ENCODE measurements at places on chromosomes 3 and 15.

- no peak for DNase-seq
Measured at GRCh38 chr15:98744506-98744905, 96.2 kb downstream of the IGF1R start.

DNA sequence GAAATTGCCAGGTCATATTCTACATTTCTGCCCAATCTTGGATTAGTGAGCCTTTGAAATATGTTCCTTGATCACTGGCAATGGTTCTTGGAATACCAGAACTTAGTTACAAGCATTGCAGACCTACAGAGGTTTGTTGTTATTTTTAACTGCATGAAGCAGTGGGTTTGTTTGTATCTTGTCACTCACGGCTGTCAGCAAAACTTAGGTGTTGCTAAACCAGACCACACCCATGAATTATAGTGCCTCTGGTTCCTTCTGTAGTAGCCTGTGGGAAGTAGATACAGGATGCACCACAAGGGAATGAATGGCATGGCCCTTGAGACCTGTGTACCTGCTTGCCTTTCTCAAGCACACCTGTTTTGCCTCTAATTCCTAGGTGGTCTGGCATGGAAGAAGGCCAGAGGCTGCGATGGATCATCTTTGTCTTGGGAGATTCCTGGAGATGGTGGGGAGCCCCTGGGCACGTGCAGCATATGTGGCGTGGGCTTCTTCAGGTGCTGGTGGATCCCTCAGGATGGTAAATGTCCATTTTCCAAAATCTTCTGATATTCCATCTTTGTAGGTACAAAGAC, 138.8 kb downstream of the SNRPN start:
- no peak for DNase-seq

GRCh38 chr3:129003578-129004112, 2.5 kb downstream of the EFCC1 start:
- peak; percentile 20 for DNase-seq

- no peak for DNase-seq
Measured at GRCh38 chr3:163812006-163812405, 1266.3 kb downstream of the SI start.

DNA sequence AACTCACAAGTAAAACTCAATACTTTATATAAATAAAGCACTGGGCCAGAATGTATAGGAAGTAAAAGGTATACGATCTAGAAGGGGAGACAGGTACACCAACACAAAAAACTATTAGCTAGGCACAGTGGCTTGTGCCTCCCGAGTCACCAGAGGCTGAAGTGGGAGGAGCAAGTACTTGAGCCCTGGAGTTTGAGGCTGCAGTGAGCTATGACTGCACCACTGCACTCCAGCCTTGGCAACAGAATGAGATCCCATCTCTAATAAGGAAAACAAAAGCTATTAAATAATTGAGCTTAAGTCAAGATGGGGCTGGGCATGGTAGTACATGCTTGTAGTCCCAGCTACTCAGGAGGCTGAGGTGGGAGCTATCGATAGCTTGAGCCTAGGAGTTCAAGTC, 17.0 kb downstream of the PIK3CB start:
- DNase-seq, result no peak

- DNase-seq, result no peak
Measured at GRCh38 chr15:71128939-71129562, 13.8 kb downstream of the THSD4 start.

DNA sequence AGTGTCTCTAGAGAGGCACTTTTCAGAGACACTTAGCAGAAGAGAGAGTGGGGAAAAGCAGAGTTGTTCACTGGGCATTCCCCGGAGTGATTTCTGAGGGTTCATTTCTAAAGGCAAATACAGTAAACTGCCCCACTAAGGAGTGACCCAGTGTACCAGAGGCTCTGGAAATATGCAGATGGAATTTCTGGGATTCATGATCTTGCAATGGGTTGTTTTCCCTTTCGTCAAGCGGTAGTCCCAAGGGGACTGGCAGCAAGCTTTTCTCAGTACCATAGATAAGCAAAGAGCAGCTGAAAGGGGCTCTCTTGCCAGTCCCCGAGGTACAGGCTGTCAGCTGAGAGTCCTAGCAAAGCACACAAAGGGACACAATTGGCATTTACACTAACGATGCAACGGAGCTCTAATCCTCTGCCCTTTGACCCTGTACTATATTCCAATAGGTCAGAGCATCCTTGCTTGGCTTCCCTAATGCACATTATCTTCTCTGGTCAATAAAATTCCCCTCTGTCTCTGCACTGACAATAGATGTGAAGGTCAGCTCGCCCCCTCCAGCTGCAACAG, 155.6 kb downstream of the SEMA6D start:
- DNase-seq, result no peak

DNA sequence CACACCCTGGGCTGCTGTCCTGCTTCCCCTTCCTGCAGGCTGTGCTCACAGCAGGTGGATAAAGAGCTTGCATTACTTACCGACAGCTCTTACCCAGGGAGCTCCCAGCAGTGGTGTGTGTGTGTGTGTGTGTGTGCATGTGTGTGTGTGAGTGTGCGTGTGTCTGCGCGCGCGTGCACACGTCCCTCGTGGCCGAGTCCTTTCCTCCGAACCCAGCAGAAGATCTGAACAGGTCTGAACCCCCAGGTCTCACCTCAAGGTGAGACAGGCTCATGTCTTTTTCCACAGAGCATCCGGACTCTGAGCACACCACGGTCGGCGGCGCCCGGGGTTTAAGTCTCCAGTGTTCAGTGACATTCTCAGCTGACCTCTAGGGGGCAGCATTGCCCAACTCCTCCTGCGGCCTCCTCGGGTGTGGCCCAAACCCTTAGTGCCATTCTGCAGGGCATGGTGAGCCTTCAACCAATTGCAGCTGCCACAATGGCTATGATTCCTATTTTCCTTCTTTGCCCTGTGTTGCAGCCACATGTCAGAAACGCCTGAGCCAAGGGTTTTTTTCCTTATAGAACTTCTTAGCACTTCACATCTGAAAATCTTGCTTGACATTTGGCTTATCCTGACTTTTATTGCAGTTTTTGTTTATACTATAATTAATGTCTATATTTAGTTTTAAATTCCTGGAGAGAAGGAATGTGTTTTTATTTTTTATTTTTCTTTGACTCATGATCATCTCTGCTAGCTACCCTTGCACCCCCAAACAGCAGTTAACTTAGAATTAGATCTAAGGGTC, 64.1 kb upstream of the KLHL25 start:
- peak; percentile 55 for DNase-seq

- no peak for DNase-seq
Measured at GRCh38 chr3:153889905-153890334, 231.3 kb upstream of the ARHGEF26 start.

DNA sequence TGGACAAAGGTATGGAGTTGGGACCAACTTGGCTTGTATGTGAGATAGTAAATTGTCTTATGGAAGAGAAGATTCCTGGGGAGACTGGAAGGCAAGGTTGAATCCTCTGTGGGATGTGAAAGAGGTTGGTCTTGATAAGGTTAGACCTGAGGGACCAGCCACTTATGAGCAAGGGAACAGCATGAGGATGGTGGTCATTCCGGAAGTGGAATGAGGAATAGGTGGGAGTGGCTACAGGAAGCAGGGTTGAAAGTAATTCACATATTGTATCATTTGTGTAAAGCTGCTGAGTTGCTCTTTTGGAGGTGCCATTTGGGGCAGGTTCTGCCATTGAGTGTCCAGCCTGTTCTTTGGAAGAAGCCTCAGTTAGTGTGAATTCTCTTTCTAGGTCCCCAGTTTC, 13.2 kb downstream of the USP13 start:
- DNase-seq, result no peak

GRCh38 chr3:61991706-61992105, 381.6 kb downstream of the FEZF2 start:
- no peak for DNase-seq

DNA sequence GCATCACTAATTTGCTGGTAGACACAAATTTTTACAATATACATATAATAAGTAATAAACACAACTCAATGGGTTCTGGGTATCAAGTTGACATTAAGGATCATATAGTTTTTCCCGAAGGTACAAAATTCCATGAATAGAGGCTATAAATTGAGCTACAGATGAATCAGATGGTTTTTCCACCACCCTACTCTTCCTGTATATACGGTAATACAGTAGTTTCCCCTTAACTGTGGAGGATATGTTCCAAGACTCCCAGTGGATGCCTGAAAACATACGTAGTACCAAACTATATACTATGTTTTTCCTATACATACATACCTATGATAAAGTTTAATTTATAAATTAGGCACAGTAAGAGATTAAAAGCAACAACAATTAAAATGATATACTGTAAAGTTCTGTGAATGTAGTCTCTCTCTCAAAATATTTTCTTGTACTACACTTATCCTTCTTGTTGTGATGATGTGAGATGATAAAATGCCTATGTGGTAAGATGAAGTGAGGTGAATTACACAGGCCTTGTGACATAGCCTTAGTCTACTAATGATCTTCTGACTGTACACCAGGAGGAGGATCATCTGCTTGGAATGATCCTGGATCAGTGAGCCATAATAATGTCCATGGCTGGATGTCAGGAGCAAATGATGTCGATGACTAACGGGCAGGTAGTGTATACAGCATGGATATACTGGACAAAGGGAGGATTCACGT, 116.7 kb downstream of the NR1I2 start:
- no peak for DNase-seq

GRCh38 chr3:112093180-112093522, 7.0 kb downstream of the C3orf52 start:
- no peak for DNase-seq

DNA sequence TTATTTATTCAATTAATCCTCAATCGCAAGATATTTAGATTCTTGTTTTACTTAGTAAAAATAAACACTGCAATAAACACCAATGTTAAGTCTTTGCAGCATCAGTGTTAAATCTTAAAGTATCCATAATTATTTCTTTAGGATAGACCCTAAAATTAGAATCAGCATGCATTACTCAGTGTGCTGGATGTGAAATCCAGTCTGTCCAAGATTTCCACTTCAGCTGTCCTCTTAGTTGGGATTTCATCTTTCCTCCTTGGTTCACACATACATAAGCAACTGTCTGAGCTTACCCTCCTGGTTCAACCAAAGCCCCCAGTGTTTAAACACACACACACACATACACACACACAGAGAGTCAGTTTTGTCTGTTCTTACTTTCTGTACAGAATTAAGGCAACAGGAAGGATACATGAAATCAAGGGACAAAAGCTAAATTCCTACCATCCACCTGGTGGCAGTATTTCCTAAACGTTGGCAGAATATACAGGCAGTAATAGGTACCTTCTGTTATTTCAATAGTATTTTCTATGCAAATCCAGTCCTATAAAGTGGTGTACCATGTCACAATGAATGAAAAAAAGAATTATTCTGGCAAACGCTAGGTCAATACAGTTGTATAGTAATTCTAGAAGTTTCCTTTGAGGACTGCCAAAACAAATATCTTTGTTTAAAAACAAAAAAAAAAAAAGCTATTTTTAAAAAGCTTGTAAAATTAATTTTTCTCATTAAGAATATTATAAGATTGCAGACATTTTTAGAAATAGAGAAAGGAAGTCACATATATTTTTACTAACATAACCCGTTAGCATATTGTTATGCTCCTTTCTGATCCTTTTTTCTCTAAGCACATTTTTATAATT, 27.3 kb upstream of the DMXL2 start:
- no peak for DNase-seq

GRCh38 chr3:126208606-126209256, 28.3 kb upstream of the ALDH1L1 start:
- DNase-seq, result no peak

DNA sequence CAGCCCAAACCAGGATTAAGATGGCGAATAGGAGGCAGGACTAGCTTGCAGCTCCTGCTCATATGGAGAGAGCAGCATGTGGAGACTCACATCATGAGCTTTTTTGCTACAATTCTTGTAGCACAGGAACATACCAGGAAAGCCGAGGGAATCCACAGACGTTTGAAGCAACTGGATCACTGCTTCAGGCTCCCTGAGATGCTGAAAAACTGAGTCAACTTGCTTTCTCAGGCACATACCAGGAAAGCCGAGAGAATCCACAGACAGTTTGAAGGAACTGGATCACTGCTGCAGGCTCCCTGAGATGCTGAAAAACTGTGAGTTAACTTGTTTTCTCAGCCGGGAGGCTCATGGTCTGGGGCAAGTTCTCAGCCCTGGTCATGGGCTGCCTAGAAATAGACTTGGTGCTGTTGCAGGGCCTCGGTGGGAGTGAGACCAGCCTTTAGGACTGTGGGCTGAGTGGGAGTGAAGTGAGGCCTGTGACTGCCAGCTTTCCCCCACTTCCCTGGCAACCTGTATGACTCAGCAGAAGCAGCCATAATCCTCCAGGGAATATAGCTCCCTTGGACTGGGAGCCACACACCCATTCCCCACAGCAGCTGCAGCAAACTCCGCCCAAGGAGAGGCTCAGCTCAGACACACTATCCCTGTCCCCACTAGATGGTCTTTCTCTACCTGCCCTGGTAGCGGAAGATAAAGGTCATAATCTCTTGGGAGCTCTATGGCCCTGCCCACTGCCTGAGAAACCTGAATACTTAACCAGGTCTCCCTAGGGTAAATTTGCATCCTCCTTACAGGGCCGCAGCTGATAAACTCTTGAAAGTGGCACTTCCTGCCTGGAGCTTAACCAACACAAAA, 51.9 kb upstream of the PFN2 start:
- DNase-seq, result no peak

GRCh38 chr15:63491979-63492378, 12.4 kb upstream of the USP3 start:
- DNase-seq, result no peak

DNA sequence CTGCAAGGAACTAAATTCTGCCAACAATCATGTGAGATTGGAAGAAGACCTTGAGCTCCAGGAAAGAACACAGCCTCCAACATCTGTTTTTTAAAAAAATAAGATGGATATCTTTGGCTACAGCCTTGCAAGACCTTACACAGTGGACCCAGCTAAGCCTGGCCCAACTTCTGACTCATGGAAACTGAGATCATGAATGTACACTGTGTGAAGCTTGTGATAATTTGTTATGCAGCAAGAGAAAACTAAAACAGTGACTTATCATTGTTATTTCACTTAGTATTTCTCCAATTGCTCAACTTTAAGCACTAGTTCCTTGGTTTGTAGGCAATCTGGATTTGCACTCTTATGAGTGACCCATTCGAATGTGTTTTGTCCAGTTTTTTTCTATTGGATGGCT, 29.3 kb downstream of the SHQ1 start:
- no peak for DNase-seq

DNA sequence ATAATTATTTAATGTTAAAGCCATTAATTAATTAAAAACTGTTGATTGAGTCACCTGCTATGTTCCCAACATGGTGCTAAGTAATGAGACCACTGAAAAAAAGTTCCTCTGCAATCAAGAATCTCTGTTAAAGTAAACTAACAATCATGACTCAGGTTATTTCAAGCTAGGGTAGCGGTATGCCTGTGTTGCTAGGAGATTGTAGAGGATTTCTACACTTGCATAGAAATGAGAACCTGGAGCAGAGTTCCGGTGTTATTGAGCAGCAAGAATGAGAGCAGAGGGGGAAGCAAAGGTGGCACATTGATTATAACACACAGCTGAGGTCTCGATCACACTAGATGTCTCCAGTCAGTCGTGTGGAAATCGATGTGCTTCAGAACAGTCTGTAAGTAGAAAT, 41.4 kb downstream of the C3orf85 start:
- DNase-seq, result no peak

Measured in effector memory CD4-positive, alpha-beta T cell (primary cell).